Stimulated activated CD4-positive, alpha-beta T cell treated with anti-CD3 and anti-CD28 coated beads, Interleukin-15, amount 100 ng/mL, for 1 hour (primary cell): ENCODE measurements at places on chromosomes 16 and 17.

DNA sequence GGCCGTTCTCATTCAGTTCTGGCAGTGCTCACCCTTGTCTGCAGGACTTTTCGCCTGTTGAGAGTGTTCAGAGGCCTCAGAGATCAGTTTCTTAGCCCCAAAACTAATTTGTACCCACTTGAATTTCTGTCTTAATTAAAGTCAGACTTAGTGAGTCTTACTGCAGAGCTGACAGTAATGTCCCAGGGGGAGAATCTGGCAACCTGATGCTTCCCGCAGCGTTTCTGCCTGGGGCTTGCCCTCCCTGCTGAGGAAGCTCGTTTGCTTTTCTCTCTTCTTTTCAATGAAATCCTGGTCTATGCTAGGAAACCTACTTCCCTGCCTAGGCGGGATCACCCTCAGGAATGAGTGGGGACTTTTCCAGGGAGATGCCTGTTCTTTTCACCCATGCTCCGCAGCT, 25.3 kb downstream of the DBNDD1 start:
- no peak for DNase-seq

GRCh38 chr17:73096211-73096610, 3.7 kb upstream of the SLC39A11 start:
- DNase-seq = no peak

- peak; percentile 15 for DNase-seq
Observed at GRCh38 chr17:77645072-77646045, 313.1 kb upstream of the TNRC6C start.

- no peak for DNase-seq
Observed at GRCh38 chr17:57779706-57780105, 34.6 kb upstream of the CCDC182 start.

- no peak for DNase-seq
Observed at GRCh38 chr17:8879410-8879809, 11.9 kb upstream of the PIK3R6 start.

GRCh38 chr16:83819361-83819760, 11.6 kb downstream of the HSBP1 start:
- DNase-seq = no peak

- DNase-seq = no peak
Observed at GRCh38 chr16:31429314-31429713, 1.2 kb upstream of the COX6A2 start.

GRCh38 chr17:17835415-17836249, 1.2 kb downstream of the SREBF1 start:
- DNase-seq = no peak

- no peak for DNase-seq
Observed at GRCh38 chr16:80909720-80910119, 97.0 kb downstream of the CMC2 start.

- DNase-seq = no peak
Observed at GRCh38 chr16:11670171-11671131, 2.2 kb downstream of the SNN start.

DNA sequence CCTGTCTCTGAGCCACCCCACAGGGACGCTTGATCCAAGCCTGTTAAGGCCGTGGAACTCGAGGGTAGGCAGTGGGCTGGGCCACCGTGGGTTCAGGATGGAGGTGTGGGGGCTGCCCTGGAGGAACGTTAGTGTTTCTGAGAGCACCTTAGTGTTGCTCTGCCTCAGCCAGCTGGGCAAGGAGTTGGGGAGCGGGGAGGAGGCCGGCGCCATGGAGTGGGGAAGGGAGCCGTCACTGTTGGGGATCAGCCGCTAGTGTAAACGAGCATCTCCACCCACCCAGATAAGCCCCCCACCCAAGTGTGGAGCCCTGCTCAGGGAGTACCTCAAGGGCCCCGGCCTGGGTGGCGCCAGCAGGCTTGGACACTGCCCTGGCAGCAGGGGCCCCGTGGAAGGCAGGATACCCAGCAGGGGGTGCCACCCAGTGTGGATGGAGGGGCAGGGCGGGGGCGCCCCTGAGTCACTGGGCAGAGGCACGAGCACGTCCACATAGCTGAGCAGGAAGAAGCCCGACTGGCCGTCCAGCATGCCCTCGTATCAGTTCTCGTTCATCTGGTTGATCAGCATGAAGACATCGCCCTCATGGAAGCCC, 98.6 kb downstream of the KPNA2 start:
- no peak for DNase-seq

DNA sequence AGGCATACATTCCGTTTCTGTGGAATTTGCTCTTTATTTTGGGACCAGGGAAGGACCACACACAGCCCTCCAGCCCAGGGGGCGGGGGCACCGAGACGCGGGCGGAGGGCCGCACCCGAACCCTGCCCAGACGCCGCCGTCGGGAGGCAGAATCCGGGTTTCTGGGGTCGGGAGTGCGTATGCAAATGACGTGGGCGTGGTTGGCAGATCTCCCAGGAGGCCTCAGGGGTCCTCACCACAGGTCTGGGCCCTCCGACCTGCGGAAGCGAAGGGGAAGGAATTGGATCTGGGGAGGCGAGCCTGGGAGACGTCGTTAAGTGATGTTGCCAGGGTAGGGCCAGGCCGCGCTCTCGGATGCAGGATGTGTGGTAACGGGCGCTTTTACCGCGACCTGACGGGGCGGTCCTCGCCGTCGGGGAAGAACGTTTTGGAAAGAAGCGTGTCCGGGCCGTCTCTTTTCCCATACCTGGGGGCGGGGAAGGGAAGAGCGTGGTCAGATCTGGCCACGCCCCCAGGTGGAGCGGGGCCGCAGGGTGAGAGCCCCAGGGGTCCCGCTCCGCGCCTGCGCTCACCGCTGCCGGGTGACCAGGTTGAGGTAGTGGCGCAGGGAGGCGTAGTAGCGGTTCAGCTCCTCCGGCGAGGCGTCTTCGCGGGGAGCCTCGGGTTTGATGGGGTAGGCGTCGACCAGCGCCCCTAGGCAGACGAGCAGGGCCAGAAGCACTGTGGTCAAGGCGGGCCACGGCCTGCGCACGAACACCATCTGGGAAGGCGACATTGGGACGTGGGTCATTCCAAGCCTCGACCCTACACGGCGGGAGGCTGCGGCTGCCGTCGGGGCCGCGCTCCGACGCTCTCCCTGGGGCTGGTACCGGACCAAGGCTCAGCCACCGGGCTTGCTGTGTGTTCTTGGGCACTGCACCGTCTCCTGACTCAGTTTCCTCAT, 745 bp downstream of the PYY start:
- DNase-seq = no peak

GRCh38 chr17:69669441-69670178, 255.1 kb downstream of the MAP2K6 start:
- no peak for DNase-seq

DNA sequence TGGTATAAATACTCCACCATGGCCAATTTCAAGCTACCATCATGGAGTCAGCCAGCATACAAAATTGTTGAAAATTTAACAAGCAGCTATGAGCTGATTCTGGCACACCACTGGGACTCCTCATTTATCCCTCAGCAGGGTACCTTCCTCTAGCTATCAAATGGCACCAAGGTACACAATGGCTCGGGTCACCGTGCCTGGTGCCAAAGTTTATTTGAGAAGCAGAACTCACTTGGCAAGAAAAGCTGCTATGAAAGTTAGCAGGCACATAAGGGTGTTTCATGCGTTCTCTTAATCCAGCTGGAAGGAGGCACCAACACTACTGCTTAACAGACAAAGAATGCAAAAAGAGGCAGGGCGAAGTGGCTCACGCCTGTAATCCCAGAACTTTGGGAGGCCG, 51.6 kb downstream of the IKZF3 start:
- DNase-seq = no peak

- no peak for DNase-seq
Observed at GRCh38 chr17:2978116-2978515, 85.3 kb downstream of the OR1D5 start.
